ENCODE measurements at places on chromosomes 16 and 17.
A peak's percentile ranks its signal among the peaks of the same experiment; 100 is the strongest.

- no peak for DNase-seq
Measured at GRCh38 chr17:68441070-68441770, 16.1 kb downstream of the WIPI1 start.

GRCh38 chr16:79845734-79846135 is 245.2 kb upstream of the MAF start:
- DNase-seq = no peak

DNA sequence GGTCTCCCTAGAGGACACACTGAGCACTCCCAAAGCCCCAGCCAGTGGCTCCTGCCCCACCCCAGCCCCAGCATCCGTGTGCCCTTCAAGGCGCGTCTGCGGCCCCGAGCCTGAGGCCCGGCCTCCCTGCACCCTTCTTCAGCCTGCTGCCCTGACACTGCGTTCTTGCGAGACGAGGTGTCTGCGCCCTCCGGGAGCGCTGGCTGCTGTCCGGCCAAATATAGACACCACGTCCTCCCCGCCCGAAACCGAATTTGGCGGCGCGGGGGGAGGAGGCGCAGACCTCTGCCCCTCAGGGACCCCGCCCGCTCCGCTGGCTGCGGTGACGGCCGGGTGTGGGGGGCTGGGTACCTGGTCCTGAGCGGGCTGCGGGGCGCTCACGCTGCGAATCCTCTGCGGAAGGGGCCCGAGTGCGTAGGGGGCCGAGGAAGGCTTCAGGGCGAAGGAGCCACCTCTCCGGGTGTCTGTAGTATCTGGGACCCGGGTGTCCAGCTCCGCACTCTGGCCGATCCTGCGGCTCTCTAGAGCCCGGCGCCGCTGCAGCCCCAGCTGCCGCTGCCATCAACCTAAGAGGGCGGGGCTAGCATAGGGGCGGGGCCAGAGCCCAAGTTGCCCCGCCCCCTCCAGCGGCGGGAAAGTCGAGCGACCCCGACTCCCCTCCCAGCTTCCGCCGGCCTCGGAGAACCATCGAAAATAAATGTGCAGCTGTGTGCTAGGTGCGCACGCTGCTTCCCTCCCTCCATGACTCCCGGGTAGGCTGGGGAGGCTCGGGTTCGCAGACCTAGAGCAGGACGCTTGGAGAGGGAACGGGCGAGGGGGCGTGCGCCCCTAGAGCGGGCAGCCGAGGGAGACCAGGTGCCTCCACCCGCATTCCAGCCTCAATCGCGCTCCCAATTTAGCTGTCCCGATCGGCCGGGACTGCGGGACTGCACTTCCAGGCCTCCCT is at the start of gene CORO6:
Gene CORO6 (minus strand): TSS at position 576 of the 946 bp plus-strand sequence. CDS start 1,491 bp downstream, outside the sequence.
- no peak for DNase-seq

GRCh38 chr17:48014595-48015111 is 22.9 kb downstream of the COPZ2 start:
- DNase-seq = no peak

DNA sequence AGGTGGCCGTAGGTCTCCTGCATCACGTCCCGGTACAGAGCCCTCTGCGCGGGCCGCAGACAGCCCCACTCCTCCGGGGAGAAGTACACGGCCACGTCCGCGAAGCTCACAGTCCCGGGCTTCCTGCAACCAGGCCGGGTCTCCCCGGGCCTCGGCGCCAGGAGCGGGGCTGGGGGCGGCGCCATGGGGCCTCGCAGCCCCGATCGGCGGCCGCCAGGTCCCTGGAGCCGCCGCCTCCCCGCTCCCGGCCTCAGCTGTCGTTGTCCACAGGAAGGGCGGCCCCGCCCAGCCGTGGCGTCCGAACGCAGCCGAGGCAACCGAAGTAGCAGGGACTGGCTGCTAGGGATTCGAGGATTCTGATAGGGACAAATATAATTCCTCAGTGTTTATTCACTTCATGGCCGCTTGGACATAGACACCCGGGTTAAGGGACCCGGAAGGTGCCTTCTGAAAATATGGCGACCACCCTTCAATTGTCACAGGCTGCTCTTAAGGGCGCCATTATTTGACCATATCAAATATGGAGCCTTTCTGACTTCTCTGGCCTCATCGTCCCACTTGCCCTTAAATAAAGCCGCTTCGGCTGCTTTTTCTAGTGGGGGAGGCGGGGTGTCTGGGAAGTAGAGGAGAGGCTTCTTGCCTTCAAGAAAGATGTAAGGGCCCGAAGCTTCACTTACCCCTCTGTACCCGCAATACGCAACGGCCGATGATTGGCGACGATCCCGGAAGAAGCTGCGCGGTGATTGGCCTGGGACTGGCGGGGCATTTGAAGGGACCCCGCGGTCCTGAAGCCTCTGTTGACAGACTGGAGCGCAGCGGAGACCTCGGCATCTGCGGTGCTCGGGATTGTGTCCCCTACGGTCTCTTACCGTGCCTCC is at the start of gene ZNF688:
Gene ZNF688 (minus strand): TSS at position 270 of the 878 bp plus-strand sequence. CDS start 85 bp downstream, at position 185.
- peak; percentile 87 for DNase-seq

DNA sequence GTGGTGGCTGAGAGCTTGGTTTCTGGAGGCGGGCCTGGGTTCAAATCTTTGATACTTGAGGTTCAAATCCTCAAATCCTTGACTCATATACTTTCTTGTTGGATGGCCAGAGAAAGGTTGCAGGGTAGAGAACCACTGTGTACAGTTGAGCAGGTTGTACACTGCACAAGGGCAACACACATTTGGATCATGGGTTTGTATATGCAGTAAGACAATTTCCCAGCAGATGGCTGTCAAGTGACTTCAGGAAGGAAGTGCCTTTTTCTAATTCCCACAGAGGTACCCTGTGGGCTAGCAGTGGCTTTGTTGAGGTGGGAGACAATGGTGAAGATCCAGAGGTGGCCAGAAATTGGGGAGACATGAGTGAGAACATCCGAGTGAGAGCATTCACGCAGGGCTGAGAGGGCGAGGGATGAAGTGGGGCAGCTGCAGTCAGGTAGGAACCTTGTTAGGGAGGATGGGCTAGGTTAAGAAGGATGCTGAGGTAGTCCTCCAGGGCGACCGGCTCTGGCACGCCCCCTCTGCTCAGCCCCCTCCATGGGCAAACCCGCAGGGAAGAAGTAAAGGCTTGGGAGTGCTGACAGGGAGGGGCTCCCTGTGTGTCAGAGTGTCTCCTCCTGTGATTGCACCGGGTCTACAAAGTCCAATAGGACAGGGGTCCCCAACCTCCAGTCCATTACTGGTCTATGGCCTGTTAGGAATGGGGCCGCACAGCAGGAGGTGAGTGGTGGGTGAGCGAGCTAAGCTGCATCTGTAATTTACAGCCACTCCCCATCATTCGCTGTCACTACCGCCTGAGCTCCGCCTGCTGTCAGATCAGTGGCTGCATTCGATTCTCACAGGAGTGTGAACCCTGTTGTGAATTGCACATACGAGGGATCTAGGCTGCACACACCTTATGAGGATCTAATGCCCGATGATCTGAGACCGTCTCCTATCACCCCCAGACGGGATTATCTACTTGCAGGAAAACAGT is 2.7 kb downstream of the C16orf89 start:
- no peak for DNase-seq
